ENCODE measurements at places on chromosomes 7 and 10.

DNA sequence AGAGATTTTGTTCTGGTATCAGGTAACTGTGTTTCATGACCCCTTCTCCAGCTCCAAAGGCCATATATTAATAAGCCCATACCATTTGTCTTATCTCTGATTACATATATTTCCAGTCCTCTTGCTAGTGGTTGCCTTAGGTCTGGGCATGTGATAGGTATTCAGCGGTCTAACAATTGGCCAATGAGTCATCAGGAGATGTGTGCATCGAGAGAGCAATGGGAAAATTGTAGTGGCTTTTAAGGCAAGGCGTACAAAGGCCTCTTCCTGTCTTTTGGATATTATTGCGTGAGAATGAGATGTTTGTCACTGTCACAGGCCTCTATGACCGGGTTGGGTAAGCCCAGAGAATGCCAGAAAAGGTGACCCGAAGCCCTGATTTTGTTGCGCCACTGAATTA, 38.6 kb upstream of the SFRP5 start:
- DNase-seq, result no peak

GRCh38 chr10:127391875-127392274, 157.2 kb upstream of the NPS start:
- no peak for DNase-seq

DNA sequence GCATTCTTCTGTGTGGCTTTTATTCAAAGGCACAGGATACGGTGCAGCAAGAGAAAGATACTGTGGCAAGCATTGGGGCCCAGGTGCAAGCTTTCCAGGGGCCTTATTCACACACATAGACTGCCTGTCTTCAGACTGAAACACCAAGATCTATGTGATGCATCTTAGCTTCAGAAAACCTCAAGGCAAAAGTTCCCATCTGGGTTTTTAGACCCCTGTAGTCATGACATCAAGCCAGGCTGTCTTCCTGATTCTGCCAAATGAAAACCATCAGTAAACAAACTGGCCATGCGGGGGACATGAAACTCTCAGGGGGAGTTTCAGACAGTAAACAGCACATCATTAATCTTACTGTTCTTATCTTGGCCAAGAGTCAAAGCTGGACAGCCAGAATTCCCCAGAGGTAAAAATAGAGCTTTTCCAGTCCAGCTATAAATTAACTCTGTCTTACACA, 9.8 kb downstream of the AGBL3 start:
- DNase-seq, result no peak

GRCh38 chr10:25804505-25804904, 129.5 kb upstream of the MYO3A start:
- no peak for DNase-seq

DNA sequence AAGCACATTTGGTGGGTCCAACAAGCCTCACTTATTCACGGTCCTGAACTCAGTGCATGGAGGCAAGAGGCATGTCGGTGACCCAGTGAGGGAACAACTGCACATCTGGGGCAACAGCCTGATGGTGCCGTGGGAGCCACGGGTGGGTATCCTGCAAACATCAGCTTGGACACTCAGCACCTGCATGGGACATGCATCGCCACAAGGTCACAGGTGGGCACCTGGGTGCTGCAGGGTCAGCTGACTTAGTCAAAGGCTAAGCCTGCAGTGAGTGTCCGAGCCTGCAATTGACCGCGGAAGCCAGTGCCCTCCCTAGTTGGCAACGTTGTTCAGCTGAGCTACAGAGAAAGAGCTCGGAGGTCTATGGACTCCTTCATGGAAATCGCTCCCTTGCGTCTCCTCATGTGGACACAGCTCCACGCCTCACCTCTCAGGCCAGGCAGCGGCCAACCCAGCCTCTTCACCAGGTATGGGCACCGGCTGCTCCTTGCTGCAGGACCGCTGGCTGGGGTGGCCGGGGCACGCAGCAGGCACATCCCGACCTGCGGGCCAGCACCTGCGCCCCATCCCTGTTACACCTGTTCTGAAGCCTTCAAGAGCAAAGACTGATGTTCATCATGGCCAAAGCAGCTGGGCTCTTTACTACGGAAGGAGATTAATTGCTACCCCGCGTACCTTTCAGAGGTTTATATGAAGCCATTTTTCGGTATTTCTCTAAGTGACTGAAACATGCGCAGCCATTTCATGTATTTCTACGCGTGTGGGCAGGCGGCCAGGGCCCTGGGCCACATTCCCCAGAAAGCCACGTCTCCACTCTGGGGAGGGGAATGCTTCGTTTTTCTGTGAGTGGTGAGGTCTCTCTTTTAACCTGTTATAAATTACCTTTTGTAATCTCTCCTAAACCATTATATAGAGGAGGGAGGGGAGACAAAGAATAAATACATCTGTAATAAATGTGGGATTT, 380.7 kb downstream of the DNAJB6 start:
- no peak for DNase-seq

- no peak for DNase-seq
Measured at GRCh38 chr7:17466216-17466615, 167.8 kb downstream of the AHR start.

DNA sequence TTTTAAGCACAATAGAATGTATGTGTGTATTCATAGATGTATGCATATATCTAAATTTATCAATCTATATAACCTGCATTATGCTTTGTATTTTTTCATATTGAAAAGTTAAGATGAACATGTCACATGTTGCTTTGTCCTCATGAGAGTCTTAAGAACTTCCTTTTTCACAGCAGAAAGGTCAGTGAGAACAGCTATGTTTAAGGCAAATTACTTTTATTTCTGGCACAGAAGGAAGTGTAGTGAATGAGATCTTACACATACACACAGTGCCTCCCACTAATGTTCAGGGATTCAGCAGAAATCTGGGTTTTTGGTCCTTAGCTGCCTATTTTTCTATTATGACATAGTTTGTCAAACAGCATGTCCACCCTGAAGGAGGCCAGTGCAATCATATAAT, 134.8 kb downstream of the TMEM26 start:
- no peak for DNase-seq

DNA sequence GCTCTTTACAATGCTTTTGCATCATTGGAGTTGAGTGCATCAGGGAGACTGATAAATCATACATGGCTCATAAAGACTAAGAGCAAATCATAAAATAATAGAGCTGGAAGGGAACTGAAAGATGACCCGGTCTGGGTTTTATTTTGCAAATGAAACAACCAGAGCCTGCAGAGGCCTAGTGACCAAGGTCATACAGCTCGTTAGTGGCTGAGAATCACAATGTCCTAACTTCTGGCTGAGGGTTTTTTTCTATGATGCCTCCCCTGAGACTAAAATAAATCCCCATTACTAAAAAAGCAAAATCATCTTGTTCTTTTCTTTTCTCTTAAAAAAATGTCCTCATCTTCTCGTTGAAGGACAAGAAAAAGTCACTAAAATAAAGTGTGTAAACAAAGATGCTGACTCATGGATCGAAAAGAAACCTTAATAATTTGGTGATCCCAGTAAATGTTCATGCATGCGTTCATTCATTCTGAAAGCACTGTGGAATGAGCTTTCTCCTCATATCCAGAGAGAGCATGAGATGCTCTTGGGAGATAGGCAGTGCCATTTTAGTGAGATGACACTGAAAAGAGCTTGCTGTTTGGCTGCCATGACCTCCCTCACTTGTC, 107.8 kb upstream of the PHYHIPL start:
- no peak for DNase-seq

GRCh38 chr10:128864554-128865295, 602.3 kb upstream of the MGMT start:
- DNase-seq, result no peak

DNA sequence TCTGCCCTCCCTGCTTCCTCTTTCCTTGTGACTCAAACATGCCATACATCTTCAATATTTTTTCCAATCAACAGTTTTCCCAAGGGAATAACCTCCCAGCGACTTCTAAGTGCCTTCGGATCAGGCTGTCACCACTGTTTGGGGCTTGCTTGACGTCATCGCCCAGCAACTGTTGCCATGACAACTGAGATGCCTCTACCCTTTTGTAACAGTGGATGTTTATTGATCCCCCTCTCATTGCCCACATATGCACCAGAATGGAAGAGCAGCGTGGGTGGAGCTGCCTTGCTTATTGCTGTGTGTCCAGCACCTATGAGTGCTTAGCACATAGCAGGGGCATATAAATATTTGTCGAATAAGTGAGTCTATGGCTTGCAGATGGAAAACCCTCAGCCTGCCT, 14.4 kb downstream of the FFAR4 start:
- no peak for DNase-seq

GRCh38 chr10:132146271-132146671, 40.5 kb upstream of the DPYSL4 start:
- no peak for DNase-seq

- peak; percentile 78 for DNase-seq
Measured at GRCh38 chr7:48088559-48089045, 463 bp upstream of the UPP1 start.

GRCh38 chr10:73095481-73096021, 1.1 kb downstream of the P4HA1 start:
- DNase-seq, result peak; percentile 73

GRCh38 chr10:15436696-15437095, 65.6 kb upstream of the FAM171A1 start:
- DNase-seq, result no peak

DNA sequence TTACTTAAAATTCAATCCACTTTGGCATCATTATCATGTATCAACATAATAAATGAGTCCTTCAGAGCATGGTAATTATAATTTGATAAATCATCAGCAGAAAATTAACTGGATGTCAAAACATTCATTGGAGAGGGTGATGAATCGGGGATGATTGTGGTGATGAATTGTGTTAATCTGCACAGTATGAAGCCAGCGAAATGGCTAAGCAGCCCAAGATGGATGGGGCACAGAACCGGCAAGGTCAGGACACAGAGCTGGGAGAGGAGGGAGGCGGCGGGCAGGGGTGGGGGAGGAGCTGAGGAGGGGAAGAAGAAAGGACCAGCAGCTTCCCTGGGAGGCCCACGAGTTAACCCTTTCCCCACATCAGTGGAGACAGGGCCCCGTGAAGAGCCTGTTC, 536.1 kb downstream of the LRMDA start:
- no peak for DNase-seq

DNA sequence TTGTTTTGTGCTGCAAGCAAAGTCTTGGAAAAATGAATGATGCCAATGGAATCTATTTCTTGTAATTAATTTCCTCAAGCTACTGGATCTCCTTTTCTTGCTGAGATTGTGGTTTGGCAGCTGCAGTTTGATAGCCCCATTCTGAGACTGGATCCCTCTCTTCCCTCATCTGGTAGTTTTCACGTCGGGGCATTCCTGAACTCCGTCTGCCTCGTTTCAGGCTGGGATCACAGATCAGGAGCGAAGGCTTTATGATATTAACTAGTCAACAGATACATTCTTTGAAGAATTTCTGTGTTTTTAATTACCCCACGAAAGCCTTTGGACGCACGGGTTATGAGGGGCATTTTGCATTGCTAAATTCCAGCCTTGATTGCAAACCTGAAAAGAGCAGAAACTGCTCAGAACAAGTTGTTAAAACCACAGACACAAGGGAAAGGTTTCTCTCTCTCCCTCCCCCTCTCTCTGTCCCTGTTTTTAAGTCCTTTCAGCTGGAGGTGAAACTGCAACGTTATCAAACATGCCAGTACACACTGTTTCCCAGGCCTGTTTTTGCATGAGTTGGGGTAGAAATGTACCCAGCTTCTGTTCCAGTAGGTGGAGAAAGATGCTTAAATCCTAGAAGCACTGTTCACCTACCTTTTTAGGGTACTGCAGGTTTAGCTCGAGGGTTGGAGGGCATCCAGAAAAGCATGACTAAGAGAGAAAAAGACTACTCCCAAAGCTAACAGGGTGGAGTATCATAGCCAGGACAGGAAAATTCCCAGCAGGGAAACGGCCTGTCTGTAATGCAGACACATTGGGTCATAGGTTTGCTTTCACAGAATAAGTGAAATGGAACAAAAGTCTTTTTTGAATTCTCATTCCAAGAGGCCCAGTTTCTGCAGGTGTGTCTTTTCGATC, 124.3 kb downstream of the CUX1 start:
- peak; percentile 51 for DNase-seq

GRCh38 chr7:103660455-103661371, 214.7 kb upstream of the SLC26A5 start:
- no peak for DNase-seq

GRCh38 chr10:132408367-132408781, 11.4 kb downstream of the PWWP2B start:
- DNase-seq, result peak; percentile 57

GRCh38 chr10:76581506-76582256, 1055.9 kb downstream of the KCNMA1 start:
- no peak for DNase-seq

DNA sequence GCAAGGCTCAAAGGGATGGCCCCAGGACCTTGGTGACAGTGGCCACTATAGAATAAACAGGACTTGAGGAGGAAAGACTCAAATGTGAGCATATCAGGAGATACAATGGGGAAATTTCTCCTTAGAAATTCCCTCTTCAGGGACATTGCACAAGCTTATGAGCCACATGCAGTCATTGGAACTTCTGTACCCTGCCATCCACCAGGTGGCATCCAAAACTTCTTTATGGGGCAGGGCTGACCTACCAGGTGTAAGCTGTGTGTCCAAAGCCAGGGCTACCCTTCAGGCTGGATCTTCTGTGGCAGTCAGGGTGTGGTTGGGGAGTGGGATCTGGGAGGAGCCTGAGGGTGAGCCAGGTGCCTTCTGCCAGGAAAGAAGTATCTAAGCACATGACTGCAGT, 36.6 kb upstream of the LRRC18 start:
- peak; percentile 22 for DNase-seq

GRCh38 chr7:1619152-1620079, 49.6 kb upstream of the PSMG3 start:
- DNase-seq, result no peak

DNA sequence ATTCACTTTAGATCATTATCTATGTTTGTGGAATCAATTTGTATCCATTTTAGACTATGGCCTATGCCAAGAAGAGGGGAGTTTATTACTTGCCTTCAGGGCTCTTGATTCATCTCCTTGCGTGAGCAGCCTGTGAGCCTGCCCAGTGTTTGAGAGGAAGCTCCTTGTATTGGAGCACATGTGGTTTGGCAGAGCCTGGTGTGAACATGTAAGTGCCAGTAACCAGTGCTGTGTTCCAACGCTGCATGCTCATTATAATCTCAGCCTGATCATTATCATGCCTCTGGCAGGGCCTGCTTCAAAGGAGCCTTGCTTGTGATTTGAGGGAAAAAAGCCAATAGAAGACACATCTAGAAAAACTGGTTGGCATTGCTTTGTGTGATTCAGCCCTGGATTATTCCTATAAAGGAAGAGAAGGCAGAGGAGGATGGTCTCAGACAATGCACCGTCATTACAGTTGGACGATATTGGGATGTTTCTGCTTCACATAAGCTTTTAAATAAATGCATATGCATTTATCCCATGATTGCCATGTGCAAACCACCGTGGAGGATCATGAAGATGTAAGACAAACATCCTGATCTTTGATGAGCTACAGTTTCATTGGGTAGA, 203.4 kb upstream of the AHR start:
- no peak for DNase-seq

DNA sequence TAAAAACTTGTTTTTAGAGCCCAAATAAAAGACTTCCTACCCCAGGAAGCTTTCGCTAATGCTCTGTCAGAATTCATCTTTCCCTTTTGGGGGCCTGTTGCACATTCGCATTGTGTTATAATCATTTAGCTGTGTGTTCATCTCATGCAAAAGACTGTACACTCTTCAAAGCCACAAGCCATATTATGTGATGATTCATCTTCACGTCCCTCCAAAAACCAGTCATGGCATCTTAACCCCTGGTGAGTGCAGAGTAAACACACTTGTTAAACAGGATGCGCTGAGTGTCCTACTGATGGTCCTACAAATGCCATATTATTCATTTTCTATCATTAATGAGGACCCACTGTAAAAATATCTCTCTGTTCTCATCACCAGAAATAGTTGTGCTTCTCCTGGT, 235.4 kb downstream of the KIAA1217 start:
- no peak for DNase-seq
